ENCODE measurements at places on chromosomes 2 and 18. TPM values are rescaled to one million over a fixed set of nuclear protein-coding genes. Genes with fewer than 3 reads are reported as not detected.

DNA sequence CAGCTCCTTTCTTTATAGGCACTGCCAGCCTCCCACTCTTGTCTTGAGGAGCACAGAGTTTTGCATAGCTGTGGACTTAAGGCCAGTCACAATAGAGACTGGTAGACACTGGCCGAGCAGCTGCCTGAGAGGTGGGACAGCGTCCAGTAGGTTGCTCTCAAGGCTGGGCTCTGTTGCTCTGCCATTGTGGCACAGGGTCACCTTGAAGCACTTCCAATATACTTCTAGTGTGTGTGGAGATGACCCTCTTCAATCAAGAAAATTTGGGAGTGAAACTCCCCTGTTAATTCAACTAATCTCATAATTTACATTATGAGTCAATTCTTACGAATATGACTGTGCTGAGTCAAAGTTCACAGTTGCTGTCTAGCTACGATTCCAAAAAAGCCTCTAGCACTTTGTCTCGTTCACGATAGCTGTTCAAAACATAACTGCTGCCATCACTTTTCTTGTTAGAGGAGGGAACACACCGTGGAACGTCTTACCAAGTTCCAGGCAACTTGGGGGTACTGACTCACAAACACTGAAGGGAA lies 636.2 kb downstream of the EPHA4 start:
- DNase-seq, result no peak

DNA sequence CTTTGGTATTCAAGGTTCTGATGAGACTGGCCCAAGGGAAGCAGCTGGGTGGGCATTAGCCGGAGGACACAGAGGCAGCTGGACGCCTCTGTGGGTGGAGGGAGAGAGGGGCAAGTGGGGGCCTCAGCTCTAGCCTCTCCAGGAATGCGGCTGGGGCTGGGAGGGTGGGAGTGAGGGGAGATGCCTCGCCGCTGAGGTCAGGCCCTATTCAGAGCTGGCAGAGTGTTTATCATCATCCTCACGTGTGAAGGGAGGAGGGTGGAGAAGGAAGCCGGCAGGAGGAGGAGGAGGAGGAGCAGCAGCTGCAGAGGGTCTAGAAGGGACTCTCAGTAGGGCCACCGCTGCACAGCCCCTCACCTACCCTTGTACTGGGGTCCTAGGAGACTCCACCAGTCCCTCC lies 43.1 kb downstream of the TNS1 start:
- peak; percentile 65 for DNase-seq

- peak; percentile 35 for DNase-seq
These were observed 218.9 kb upstream of the COPS8 start for GRCh38 chr2:236866542-236867340.

The PID1 gene
- 31.5 TPM for polyA plus RNA-seq

The NDUFV2 gene
- 92.4 TPM for polyA plus RNA-seq

GRCh38 chr2:97716695-97717612 lies 3.6 kb downstream of the ZAP70 start:
- DNase-seq, result no peak

DNA sequence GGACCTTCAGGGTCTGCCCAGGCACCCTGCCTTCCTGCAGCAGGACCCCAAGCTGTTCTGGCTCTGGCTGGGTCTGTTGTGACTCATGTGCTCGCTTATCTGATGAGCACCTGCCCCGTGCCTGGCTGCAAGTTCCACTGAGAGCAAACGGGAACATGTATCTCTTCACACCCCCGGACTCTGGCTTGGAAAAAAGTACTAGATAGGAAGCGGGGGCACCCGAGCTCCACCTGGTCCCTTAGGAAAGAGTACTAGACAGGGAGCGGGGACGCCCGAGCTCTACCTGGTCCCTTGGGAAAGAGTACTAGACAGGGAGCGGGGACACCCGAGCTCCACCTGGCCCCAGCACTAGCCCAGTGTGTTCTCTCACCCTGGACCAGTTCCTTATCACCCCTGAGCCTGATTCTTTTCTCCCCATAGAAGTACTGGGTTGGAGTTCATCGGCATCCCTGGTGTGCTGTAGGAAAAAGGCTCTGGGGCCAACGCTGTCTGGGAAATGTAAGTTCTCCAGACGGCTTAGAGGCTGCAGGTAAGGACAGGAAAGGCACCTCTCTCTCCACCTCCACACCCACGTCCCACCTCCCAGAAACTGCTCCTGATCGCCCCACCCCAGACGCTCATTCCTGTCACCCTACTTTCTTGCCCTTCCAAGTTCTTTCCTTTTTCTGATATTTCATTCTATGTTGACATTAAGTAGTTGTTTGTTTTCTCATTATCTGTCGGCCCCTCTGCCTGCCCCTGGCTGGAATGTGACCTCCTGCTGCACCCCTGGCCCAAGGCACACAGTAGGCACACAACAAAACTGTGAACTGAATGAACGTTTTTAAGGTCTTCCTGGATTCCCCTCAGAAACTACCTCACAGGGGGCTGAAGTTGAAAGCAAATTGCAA lies 40.2 kb downstream of the HDAC4 start:
- no peak for DNase-seq

DNA sequence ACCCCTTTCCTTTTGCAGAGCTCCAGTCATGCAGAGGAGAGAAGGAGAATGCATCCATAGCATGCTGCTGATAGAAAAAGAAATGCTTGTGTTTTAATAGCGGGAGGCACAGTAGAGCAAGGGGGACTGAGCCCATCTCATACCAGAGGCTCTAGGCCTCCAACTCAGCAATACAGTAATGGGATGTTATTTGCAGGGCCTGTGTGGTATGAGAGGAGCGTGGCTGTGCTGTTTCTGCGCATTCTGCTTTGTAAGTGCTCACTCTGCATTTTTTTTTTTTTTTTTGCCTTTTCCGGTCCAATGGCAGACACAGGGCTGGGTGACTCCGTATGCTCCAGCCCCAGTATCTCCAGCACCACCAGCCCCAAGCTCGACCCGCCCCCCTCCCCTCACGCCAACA lies 200.0 kb downstream of the GBX2 start:
- DNase-seq, result no peak

GRCh38 chr18:76656925-76657827 lies 162.1 kb upstream of the ZNF516 start:
- peak; percentile 60 for DNase-seq

The CNGA3 gene
- 0.56 TPM for polyA plus RNA-seq

- DNase-seq, result peak; percentile 33
These were observed 16.9 kb upstream of the ZCCHC2 start for GRCh38 chr18:62505669-62506494.

The RUFY4 gene
- polyA plus RNA-seq, result not detected

GRCh38 chr18:46555213-46555612 lies 101.8 kb downstream of the LOXHD1 start:
- no peak for DNase-seq

DNA sequence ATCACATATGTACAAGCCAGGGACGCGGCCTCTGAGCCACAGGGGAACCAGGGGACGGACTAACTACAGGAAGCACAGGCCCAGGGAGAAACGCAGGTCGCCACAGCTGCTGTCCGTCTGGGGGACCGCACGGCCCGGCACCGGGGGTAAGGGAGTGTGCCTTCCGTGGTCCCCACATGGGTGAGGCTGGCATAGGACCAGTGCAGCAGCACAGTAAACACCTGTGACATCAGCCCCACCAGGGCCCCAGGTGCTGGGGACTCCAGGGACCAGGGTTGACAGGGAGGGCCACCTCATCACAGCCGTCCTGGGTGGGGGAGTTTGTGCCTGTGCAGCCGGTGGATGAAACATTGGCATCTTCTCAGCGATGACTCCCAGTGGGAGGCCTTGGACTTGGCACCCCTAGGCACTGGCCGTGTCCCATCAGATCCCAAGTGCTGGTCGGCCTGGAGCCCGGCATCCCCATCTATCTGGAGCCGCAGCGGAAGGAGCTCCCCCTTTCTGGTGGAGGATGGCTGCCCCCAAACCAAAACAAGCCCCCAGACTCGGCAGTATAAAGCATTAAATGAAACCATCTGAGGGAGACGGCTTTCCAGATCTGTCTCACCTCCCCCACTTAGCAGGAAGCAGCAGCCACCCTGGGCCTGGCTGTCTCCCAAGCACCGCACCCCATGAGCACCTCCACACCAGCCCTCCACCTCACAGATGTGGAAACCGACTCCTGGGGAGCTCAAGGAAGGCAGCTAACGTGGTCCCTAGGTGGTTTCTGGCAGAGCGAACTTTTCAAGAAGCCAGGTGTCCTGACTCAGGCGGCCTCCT lies 22.5 kb downstream of the AQP12A start:
- no peak for DNase-seq

The TDRD15 gene
- 0.53 TPM for polyA plus RNA-seq

DNA sequence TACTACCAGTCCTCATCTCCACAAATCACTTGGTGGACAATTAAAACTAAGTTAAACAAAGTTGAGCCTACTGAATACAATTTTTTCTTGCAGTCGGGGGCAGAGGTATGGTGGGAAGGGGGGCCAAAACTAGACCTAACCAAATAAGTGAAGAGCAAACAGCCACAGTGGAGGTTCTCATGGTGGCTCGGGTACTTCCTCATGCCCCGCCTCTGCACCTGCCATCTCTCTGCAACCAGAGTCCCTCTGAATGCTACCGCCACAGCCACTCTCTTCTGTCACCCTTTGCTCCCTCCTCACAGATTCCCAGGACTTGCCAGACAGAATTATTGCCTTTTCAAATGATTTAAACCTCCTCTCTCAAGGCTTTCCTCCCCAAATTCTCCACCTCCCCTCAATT lies 204.2 kb downstream of the TMEM247 start:
- DNase-seq, result no peak

Measured in muscle of leg (tissue), 16 donors.